ENCODE measurements at places on chromosomes 16 and 17.

DNA sequence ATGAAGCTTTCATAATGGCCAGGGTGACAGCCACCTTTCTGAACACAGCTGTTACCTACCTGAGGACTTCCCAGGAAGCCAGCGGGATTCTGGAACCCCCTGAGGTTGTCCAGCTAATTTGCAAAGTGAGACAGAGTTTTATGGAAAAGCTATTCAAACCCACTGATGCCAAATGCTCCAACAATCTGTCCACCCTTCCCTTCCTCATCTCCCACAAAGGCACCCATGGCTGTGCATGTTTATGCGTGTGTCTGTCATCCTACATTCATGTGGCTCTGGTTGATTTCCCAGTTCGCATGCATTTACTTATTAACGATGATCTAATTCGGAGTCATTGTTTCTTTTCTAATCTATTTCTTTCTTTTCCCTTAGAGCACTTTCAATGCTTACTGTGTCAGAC is 217.1 kb downstream of the SLC39A11 start:
- DNase-seq, result no peak

- DNase-seq, result no peak
Observed at GRCh38 chr16:17098685-17099084, 372.1 kb downstream of the XYLT1 start.

DNA sequence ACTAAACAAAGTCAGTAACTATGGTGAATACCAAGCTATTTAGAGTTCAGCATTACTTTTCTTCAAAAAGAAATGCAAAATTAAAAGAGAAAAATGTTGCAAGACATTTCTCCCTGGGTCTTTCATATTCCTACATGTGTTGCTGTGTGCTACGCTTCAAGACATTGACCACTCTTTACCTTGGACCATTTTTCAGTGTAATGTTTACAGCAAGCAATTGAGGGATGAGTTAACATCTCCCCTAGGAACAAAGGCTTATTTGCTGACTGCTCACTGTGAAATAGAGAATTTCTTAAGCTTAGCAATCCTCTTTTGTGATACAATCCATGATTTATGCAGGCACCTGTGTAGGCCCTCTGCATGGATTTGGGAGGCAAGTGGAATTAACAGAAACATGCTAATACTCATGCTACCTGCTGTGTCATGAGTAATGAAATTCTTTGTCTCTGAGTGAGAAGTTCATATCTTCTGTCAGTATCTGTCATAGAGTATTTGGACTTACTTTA is 1202.9 kb upstream of the CDH8 start:
- no peak for DNase-seq

DNA sequence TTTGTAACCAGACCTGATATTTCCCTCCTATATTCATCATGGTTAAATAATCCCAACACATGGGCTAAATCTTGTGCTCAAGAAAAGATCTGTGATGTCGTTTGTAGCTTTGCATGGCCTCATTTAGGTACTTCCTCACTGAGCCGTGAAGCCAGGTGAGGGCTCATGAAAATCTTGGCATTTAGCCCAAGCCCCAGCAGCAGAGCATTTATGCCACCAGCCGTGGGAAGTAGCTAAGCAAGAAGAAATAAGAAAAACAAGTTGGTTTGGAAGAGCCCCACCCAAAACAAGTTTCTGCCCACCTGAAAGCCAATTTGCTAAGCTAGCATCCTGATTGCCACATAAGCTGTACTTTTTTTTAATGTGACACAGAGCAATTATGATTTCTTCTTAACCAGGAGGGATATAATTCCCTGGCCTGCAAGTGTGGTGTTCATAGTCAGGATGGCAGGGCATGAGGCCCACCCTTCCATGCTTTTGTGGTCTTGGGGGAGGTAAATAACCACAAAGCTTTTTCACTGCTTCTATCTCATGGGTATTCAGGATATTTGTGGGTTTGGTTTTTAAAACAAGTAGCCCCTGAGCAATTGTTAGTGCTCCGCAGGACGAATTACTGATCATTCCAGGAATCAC is 10.5 kb downstream of the TMIGD1 start:
- DNase-seq, result no peak

DNA sequence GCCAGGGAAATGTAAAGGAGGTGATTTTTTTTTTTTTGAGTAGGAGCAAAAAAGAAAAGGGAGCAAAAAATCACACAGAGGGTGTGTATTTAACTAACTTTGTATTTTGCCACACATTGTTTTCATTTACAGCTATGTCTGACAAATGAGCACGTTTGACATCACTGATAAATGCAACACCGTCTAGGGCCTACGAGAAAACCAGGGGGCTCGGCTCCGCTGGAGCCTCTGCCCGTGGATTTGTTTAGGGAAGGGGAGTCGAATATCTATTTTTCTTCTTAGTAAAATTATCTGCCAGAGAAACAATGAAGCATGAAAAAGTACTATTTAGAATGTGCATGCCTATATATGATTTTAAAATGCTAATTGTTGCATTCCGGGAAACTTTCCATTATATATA is 6.8 kb downstream of the MAF start:
- no peak for DNase-seq

- no peak for DNase-seq
Observed at GRCh38 chr17:40431231-40431602, 12.0 kb upstream of the IGFBP4 start.

GRCh38 chr16:17515421-17516210 is 44.9 kb upstream of the XYLT1 start:
- DNase-seq, result no peak
